ENCODE measurements at places on chromosomes 12 and 14. TPM values are rescaled to one million over a fixed set of nuclear protein-coding genes. Genes with fewer than 3 reads are reported as not detected.

Gene LRIG3
- total RNA-seq, result 96.0 TPM

Gene RAB21
- 88.5 TPM for total RNA-seq

Gene LTBR
- 2.8 TPM for total RNA-seq

Gene APEX1
- 142 TPM for total RNA-seq

Gene PLBD1
- 1.1 TPM for total RNA-seq

Gene C12orf56
- not detected for total RNA-seq

Gene ZFC3H1
- 51.7 TPM for total RNA-seq

- H3K27me3 ChIP-seq, result no peaks in the 10 kb centered on the region
- H3K4me1 ChIP-seq, result peaks cover 8% of the 10 kb centered on the region
- H3K27ac ChIP-seq, result no peak overlapping the region
- no peak overlapping the region for H3K4me3 ChIP-seq
Measured at GRCh38 chr12:728781-729180, 23.6 kb upstream of the WNK1 start.

DNA sequence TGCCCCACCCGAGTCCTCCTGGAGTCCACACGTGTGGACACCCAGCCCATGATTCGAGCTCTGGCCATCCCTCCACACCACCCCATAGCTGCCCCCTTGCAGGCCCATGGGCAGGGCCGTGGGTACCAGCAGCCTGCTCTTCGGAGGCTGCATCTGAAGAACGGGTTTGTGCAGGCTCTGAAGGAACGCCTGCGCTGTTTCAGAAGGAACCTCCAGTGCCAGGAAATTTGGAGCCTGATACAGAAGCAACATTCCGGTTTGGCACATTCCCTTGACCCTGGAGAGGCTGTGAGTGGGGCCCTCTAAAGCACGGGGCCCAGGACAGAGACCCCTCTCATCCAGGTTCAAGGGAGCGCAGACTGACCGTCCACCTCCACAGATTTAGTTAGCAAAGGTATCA is 57.0 kb downstream of the ZNF664 start:
- peaks cover 31% of the 10 kb centered on the region for H3K4me1 ChIP-seq
- no peak overlapping the region for H3K4me3 ChIP-seq
- no peaks in the 10 kb centered on the region for H3K27me3 ChIP-seq
- no peaks in the 10 kb centered on the region for H3K36me3 ChIP-seq
- DNase-seq, result no peak
- H3K27ac ChIP-seq, result peak overlapping the region; percentile 52

- DNase-seq, result no peak
- no peaks in the 10 kb centered on the region for H3K27me3 ChIP-seq
- no peaks in the 10 kb centered on the region for H3K36me3 ChIP-seq
- no peak overlapping the region for H3K4me3 ChIP-seq
- H3K27ac ChIP-seq, result no peak overlapping the region
Measured at GRCh38 chr12:68445824-68446223, 113.7 kb upstream of the MDM1 start.

DNA sequence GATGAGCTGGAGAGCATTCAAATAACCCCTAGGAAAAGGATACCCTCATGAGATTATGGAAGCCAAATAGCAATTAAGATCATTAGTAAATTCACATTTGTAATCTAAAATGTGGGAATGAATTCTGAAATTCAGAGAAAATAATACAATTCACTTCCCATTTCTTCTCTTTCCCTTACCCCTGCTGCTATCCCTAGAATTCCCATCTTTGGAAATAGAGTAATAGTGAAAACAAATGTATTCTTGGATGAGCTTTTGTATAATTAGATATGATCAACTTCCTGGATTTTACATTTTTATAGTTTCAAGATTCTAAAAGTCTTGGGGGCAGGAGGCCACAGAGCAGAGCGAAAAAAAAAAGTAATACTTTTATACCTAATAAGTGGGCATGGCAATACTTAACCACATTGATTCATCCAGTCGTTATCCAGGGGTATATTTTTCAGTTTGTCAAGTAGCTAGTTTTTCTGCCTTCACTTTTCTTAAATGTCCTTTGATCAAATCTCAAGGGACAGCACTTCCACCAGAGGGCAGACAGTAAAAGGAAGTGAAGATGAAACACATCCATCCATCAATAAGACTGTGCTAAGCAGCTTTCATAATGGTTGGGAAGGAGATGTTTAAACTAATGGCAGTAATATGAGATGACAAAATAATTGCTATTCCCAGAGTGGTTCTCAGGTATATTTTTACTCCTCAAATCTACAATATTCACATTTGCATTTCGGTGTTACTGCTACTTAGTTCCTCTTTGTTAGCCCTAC is 401.3 kb downstream of the DIO2 start:
- H3K4me3 ChIP-seq, result no peak overlapping the region
- no peaks in the 10 kb centered on the region for H3K36me3 ChIP-seq
- DNase-seq, result no peak
- H3K4me1 ChIP-seq, result no peaks in the 10 kb centered on the region

- H3K36me3 ChIP-seq, result no peaks in the 10 kb centered on the region
- no peak for DNase-seq
- H3K27ac ChIP-seq, result no peak overlapping the region
- H3K27me3 ChIP-seq, result no peaks in the 10 kb centered on the region
Measured at GRCh38 chr14:70143306-70143705, 45.4 kb downstream of the SLC8A3 start.

GRCh38 chr14:59570122-59570521 is 6.5 kb downstream of the CCDC175 start:
- no peaks in the 10 kb centered on the region for H3K27me3 ChIP-seq
- DNase-seq, result no peak
- H3K4me1 ChIP-seq, result no peaks in the 10 kb centered on the region
- no peak overlapping the region for H3K4me3 ChIP-seq
- no peaks in the 10 kb centered on the region for H3K36me3 ChIP-seq

- H3K4me3 ChIP-seq, result no peak overlapping the region
- no peaks in the 10 kb centered on the region for H3K27me3 ChIP-seq
- no peak for DNase-seq
- no peak overlapping the region for H3K27ac ChIP-seq
Measured at GRCh38 chr12:89797436-89797835, 88.8 kb upstream of the ATP2B1 start.

- peaks cover 7% of the 10 kb centered on the region for H3K4me1 ChIP-seq
- DNase-seq, result no peak
- no peaks in the 10 kb centered on the region for H3K36me3 ChIP-seq
- no peak overlapping the region for H3K27ac ChIP-seq
- no peaks in the 10 kb centered on the region for H3K27me3 ChIP-seq
Measured at GRCh38 chr14:94675036-94675435, 62.8 kb downstream of the SERPINA3 start.

GRCh38 chr12:122387887-122388286 is 34.6 kb downstream of the CLIP1 start:
- H3K27ac ChIP-seq, result no peak overlapping the region
- H3K36me3 ChIP-seq, result no peaks in the 10 kb centered on the region
- H3K4me1 ChIP-seq, result no peaks in the 10 kb centered on the region
- H3K27me3 ChIP-seq, result no peaks in the 10 kb centered on the region
- no peak overlapping the region for H3K4me3 ChIP-seq

DNA sequence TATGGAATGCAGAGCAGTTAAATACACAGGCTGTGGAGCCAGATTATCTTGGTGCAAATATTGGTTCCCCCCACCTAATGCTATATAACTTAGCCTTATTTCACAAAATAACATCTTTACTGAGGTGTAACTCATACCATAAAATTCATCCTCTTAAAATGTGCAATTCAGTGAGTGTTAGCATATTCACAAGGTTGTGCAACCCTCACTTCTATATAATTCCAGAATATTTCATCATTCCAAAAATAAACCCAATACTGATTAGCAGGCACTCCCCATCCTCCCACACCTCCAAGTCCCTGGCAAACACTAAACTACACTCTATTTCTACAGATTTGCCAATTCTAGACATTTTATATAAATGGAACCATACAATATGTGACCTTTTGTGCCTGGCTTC is 116.3 kb upstream of the CNTN1 start:
- H3K27me3 ChIP-seq, result no peaks in the 10 kb centered on the region
- no peaks in the 10 kb centered on the region for H3K4me1 ChIP-seq
- H3K4me3 ChIP-seq, result no peak overlapping the region
- no peaks in the 10 kb centered on the region for H3K36me3 ChIP-seq

DNA sequence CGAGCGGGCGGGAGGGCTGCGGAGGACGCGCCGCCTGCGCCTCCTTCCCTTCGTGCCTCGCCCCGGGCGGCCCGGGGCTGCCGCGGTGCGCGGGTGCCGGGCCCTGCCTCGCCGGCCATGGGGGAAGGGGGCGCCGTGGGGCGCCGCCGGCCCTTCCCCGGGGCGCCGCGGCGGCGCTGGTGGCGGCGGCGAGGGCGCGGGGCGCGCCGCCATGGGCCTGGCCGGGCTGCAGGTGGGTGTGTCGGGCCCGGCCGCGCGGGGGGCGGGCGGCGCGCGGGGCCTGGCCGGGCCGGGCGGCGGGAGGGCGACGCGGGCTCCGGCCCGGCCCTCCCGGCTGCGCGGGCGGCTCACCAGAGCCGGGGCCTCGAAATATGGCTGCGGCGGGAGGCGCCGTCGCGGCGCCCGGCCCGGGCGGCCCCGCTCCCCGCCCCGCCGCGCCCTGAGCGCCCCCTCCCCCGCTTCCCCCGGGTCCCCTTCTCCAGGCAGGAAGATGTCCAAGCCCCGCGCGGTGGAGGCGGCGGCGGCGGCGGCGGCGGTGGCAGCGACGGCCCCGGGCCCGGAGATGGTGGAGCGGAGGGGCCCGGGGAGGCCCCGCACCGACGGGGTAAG is 5.1 kb downstream of the KMT5A start:
- H3K4me3 ChIP-seq, result peak overlapping the region; percentile 73
- peaks cover 26% of the 10 kb centered on the region for H3K4me1 ChIP-seq
- peaks cover 27% of the 10 kb centered on the region for H3K36me3 ChIP-seq
- DNase-seq, result no peak

- no peaks in the 10 kb centered on the region for H3K27me3 ChIP-seq
- no peak overlapping the region for H3K4me3 ChIP-seq
Measured at GRCh38 chr12:76049575-76050251, 18.1 kb upstream of the PHLDA1 start.

- H3K36me3 ChIP-seq, result no peaks in the 10 kb centered on the region
- no peaks in the 10 kb centered on the region for H3K27me3 ChIP-seq
- H3K27ac ChIP-seq, result no peak overlapping the region
- H3K4me1 ChIP-seq, result no peaks in the 10 kb centered on the region
- H3K4me3 ChIP-seq, result no peak overlapping the region
Measured at GRCh38 chr14:34398024-34398423, 64.0 kb downstream of the SPTSSA start.

DNA sequence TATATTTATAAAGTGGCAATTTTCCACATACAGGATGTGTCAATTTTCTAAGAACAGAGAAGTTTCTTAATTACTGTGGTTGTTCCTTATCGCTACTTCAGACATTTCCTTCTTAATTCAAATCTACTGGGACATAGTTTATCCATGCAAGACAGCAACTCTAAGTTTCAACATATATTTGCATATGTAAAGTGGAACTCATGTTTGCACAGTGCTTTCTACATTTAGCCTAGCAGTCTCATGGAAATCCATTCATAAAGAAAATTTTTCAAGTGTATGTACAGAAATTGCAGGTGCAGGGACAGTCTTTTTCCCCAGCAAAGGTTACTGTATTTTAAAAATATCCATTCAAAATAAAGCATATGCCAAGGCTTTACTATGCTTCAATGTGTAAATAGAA is 956.7 kb upstream of the SEL1L start:
- H3K4me1 ChIP-seq, result no peaks in the 10 kb centered on the region
- no peaks in the 10 kb centered on the region for H3K27me3 ChIP-seq
- DNase-seq, result no peak
- no peak overlapping the region for H3K27ac ChIP-seq

DNA sequence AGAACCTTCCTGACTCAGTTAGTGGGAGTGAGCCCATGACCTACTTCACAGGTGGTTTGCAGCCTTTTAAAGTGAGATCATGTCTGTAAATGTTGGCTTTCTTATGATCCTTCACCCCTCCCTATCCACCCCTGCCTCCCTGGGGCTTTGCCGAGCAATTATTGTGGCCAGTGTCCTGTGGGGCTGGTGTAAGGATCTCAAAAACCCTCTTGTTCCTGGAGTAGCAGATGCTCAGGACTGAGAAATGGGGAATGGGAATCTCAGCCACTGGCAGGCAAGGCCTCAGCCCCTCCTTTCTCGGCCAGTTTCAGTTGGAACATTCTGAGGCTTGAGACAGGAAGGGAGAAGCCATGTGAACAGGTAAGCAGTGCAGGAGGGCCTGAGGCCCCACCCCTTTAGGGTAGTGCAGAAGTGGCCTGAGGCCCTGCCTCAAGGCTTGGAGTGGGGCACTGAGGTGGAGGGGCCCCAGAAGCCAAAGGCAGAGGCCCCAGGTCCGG is 53.8 kb downstream of the PLEKHG3 start:
- no peaks in the 10 kb centered on the region for H3K36me3 ChIP-seq
- H3K4me3 ChIP-seq, result no peak overlapping the region
- peak; percentile 86 for DNase-seq

GRCh38 chr12:4438834-4439596 is 6.6 kb downstream of the FGF6 start:
- H3K4me3 ChIP-seq, result no peak overlapping the region
- H3K27me3 ChIP-seq, result no peaks in the 10 kb centered on the region
- no peak for DNase-seq
- peaks cover 5% of the 10 kb centered on the region for H3K4me1 ChIP-seq

DNA sequence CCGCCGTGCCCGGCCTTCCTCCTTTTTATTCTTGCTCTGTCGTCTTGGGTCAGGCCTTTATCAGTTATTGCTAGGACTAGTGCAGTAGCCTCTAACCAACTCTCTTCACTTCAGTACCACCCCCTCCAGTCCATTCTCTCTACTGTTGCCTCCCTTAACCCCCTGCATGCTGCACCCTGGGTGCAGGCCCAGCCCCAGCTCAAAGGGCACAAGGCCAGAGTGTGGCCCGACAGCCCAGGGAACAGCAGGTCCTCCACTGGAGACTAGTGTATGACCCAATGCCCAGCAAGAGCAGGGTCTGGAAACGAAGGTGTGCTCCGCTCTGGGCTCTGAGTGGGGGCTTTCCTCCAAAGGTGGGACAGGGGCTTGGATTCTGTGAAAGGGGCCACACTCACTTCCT is 30.0 kb upstream of the RFLNA start:
- H3K27me3 ChIP-seq, result peaks cover 11% of the 10 kb centered on the region
- no peak overlapping the region for H3K27ac ChIP-seq
- no peak for DNase-seq
